A549 (cell line): ENCODE measurements at places on chromosomes 6 and 20.

GRCh38 chr20:22371843-22372242, 212.5 kb downstream of the FOXA2 start:
- no peak for DNase-seq

DNA sequence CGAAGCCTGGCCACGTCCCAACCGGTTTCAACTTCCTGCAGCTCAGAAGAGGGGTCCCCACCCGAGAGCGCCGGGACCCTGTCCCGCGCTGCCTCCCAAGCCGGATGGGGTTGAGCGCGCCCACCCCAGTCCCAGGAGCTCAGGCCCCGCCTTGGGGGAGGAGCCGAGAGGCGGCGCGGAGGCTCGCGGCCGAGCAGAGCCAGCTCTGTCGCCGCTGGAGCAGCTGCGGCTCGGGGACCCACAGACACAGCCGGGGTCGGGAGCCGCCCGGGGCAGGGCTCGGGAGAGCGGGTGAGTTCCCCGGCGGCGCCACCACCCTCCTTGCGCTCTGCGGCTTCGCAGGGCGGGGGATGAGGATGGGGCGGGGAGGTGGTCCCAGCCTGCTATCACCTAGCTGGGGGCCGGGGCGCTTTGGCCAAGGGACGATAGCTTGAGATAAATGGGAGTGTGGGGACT, at the start of gene PPP1R16B:
Gene PPP1R16B, plus strand, starts transcription at position 196 of the 456 bp plus-strand sequence. CDS start 30,229 bp downstream, outside the sequence.
- DNase-seq, result no peak

DNA sequence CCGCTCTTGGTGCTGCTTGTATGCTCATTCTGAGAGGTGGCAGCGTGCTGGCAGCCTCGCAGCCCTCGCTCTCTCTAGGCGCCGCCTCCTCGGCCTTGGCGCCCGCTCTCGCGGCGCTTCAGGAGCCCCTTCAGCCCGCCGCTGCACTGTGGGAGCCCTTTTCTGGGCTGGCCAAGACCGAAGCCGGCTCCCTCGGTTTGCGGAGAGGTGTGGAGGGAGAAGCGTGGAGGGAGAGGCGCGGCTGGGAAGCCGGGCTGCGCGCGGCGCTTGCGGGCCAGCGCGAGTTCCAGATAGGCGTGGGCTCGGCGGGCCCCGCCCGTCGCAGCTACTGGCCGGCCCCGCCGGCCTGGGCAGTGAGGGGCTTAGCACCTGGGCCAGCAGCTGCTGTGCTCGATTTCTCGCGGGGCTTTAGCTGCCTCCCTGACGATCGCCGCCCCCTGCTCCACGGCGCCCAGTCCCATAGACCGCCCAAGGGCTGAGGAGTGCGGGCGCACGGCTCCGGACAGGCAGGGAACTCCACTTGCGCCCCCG, 19.5 kb upstream of the FAM8A1 start:
- peak; percentile 43 for DNase-seq

DNA sequence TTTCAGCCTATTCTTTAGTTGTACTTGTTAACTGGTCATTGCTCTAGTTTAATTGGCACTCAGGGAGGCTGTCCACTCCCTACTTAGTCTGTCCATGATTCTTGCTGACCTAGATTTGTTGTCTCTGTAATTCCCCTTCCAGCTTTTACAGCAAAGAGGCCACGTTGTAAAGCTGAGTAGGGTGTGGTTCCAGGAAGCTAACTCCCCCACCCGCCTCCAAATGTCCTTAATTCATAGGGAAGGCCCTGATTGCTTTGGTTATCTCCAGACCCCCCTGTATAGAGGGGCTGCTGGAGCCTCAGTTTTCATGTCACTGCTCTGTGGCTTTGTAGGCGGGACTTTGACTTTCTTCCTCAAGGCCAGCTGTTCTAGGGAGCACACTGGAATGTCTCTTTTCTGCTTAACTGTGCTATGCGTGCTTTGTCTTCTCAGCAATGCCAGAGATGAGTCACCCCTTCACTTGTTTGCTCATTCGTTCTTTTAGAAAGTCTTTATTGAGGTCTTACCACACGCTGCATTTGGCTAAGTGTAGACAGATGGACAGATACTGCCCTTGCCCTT, 175.1 kb upstream of the JAG1 start:
- DNase-seq, result peak; percentile 92

GRCh38 chr6:42250274-42250931, 32.7 kb upstream of the MRPS10 start:
- DNase-seq, result no peak

DNA sequence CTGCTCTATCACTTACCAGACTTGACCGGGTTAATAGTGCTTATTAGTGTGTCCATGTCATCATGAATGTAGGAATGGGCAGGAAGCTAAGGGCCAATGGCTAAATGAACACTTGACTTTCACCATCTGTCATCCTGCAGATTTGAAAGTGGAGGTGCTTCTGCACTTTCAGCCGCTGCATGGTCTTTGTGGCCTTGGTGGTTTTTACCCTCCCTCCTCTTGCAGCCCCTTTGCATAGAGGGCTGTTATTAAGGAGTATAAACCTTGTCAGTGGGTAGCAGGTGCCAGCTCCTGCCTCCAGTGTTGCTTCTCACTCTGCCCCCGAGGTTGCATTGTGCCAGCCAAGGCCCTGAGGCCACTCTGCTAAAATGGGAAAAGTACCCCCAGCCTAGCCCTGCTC, 122.2 kb upstream of the TNFAIP3 start:
- no peak for DNase-seq

- no peak for DNase-seq
Measured at GRCh38 chr6:142706210-142706609, 238.8 kb downstream of the HIVEP2 start.

DNA sequence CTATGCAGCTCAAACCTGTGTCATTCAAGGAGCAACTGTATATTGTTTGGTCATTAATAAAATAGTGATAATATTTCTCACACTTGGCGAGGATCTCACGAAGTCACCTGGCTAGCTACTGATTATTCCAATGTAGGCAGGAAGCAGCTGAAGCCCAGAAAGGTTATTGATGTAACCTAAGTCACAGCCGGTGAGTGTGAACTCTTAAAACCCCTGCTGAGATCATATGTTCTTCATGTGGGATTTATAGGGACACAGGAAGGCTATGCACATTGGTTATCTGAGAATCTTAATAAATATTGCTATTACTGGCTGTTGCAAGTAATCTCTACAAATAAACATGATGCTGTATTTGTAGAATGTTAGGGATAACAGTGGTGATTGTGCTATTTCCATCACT, 161.4 kb downstream of the TBC1D7 start:
- no peak for DNase-seq

GRCh38 chr6:144893680-144894151, 608.6 kb downstream of the UTRN start:
- DNase-seq, result no peak

GRCh38 chr6:27332692-27333641, 20.9 kb upstream of the POM121L2 start:
- DNase-seq, result peak; percentile 53

GRCh38 chr6:35370124-35370741, 27.9 kb downstream of the PPARD start:
- DNase-seq, result peak; percentile 35

DNA sequence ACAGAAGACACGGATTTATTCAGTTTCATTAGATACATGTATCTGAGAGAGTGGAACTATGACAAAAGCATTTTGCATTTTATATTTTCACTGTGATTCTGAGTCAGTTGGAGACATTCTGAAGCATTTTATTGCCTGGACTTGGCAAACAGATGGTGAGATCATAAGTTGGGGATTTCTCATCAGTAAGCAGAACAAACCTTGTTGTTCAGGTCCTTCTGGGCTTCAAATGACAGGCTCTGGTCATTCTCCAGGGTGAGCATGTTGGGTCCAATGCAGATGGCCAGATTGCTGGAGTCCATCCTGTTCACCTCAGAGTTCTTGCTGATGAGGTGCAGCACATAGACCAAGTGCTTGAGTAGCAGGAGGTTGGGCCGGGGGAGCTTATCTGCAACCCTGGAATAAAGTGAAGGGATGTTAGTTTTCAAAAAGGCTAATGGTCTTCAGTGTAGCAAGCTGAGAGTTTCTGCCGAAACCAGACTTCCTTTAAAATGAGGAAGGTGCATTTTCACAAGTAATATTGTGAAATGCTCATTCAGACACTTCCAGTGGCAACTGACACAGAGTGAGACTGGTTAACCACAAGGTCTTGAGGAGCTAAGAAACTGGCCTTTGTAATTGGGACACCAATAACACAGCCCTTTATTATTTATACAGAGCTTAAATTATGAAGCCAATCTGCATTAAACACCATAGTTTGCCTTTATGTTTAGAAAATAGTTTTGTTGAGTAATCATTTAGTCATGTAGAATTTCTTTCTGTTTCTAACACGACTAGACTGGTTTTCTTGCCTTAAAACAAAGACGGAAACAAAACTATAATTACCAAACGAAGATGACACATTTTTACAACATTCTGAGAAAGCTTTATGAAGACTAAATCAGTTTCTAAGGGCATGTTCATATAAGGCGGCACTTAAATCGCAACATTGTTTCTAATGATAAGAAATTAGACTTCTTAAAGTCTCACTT, 5.6 kb downstream of the TAGAP start:
- no peak for DNase-seq

DNA sequence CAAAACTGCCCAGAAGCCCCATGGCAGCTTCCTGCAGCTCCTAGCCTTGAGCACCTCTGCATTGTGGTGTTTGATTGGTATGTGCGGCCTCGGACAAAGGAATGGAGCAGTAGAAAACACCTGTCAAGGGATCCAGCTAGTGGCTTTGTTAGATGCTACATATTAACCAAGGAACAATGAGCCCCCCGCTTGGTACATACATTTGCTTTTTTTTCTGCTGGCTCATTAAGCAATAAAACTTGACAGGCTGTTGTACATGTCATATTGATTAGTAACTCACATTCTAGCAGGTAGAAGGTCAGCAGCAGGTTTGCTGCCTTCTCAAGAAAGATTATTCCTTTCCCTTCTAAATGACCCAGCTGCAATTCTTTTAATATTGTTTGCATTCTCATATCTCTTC, 937 bp downstream of the SPACA1 start:
- no peak for DNase-seq

- DNase-seq, result no peak
Measured at GRCh38 chr20:40610730-40611129, 78.3 kb downstream of the MAFB start.

- no peak for DNase-seq
Measured at GRCh38 chr20:8662433-8662954, 406.4 kb upstream of the PLCB4 start.
